G401 (cell line): ENCODE measurements at places on chromosomes 4 and X.
A peak's percentile ranks its signal among the peaks of the same experiment; 100 is the strongest.

DNA sequence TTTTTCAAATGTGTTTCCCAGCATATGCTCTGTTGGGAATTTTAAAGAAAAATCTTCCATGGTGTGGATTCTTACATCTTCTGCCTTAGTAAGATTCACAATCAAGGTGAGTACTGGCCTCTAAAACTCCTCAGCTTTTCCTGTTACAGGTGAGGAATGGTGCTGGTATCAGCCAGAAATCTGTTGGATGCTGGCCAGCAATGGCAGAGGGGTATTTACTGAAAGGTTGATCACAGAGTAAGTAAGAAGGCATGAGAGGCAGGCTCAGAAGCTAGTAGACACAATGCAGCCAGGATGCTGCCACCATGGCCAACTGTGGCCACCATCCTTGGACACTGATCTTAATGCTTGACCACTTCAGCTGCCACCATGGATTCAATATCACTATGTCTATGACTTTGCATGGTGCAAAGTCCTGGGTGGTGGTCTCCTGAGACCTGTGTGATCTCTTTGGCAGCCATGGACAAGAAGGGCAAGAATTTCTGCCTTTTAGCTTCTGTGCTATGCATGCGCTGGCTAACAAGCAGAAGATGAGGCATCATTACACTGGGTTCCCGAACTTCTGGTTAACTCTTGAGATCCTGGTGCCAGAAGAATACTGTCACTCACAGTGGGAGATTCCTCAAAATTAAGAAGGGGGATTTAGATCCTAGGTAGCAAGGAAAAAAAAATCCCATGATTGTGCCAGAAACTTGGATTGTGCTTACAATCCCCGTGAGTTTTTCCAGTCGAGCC lies 60.2 kb downstream of the CHRNA9 start:
- no peak for DNase-seq

- no peak for DNase-seq
Measured at GRCh38 chr4:7753271-7753670, 186.4 kb downstream of the AFAP1 start.

DNA sequence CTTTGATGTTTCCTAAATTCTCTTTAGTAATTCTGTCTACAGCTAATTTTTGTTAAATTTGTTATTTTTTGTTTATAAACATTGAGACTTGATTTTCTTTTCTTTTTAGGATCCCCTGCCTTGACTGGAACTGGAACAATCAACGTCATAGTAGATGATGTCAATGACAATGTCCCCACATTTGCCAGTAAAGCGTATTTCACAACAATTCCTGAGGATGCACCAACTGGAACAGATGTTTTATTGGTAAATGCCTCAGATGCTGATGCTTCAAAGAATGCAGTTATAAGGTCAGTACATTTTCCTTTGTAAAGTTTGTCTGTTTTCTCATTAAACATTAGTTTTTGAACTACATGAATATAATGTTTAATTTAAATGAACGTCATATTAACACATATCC lies 119.4 kb downstream of the FAT4 start:
- no peak for DNase-seq

- peak; percentile 4 for DNase-seq
Measured at GRCh38 chr4:128468123-128468989, 180.7 kb upstream of the PGRMC2 start.

- DNase-seq, result no peak
Measured at GRCh38 chrX:53316860-53317237, 35.5 kb upstream of the IQSEC2 start.

- DNase-seq, result peak; percentile 50
Measured at GRCh38 chr4:153248641-153249198, 44.5 kb downstream of the TRIM2 start.

DNA sequence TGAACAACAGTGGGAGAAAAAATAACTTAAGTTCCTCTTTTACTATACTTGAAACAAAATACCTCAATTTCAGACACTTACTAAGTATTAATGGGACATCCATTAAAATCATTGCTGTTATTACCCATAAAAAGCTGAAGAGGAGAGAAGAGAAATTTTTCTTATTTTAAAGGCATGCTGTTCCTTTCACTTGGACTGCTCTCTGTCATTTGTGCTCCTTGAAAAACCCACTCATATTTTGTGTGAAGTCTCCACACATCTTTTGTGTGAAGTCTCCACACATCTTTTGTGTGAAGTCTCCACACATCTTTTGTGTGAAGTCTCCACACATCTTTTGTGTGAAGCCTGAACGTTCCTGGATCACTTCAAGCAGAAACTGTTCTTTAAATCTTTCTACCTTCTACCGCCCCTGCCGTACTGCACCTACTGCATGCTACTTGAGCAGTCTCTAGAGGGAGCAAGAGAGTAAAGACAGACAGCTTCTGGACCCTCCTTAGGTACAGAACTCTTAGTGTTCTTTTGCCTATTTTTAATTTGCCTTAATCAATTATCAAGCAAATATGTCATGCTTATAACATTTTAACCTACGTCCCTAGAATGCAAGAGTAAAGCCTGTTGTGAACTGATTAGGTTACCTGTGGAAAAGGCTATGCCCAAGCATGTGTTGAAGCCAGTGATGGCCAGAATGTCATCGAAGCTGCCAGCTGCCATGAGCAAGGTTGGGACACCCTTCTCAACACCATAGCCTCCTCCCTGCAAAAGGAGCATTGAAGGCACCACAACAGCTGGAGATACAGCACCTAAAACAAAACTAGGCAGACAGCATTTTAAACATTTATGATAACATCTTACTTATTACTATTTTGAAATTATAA lies 27.1 kb upstream of the SLC9B1 start:
- peak; percentile 64 for DNase-seq

GRCh38 chr4:186755550-186756519 lies 32.2 kb upstream of the FAT1 start:
- no peak for DNase-seq

- DNase-seq, result no peak
Measured at GRCh38 chr4:88567591-88567990, 24.7 kb upstream of the HERC3 start.

DNA sequence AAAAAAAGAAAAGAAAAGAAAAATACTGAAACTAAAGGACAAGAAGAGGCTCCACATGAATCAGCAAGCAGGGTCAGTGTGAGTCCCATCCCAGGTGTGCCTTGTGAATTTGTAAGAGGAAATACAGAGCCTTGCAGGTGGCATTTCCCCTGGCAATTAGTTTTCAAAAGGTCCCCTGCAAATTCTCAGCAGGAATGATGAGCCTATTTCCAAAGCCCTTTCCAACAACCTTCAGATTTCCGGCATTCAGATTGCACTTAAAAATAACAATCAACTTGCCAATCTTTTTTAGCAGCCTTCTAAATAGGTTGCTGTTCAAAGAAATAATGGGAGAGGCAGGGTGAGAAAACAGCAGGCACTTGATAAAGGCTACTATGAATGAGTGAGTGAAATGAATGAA lies 66.4 kb upstream of the OR13H1 start:
- DNase-seq, result no peak

DNA sequence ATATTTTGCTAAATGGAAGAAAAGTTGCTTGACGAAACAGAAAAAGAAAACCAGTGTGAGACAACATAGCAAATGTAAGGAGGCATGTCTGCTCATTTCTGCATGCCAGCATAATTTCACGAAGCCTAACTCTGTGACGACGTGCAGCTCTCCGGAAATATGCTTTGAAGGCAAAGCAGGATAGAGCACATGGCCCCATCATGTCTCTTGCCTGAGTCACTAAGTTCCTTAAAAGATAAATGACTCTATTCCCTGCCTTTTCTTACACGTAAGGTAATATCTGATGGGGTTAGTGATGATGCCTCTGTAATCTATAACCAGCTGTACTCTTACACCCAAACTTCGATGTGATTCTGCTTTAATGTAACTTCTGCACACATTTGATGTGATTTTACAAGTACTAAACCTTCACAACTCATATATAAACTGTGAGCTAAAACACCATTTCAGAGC lies 64.5 kb downstream of the ANXA3 start:
- no peak for DNase-seq

GRCh38 chr4:79578606-79579005 lies 170.6 kb upstream of the GK2 start:
- no peak for DNase-seq

GRCh38 chrX:42955349-42955748 lies 177.4 kb upstream of the PPP1R2C start:
- no peak for DNase-seq

DNA sequence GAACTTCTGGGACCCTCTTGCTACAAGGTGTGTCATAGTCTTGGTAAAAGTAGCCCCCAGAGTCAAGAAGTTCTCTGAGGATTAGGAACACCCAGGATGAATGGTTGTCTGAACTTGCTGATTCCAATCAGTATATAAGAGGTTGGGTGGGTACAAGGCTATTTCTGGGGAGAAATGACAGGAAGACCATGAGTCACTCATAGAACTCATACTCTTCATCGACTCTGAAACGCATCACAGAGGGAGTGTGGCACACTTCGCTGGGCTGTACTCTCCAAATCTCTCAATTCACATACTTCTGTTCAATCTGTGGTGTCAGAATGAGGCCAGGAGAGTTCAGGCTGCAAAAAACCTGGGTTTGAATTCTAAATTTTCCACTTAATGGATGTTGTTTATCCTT lies 193.2 kb upstream of the LEF1 start:
- DNase-seq, result no peak

DNA sequence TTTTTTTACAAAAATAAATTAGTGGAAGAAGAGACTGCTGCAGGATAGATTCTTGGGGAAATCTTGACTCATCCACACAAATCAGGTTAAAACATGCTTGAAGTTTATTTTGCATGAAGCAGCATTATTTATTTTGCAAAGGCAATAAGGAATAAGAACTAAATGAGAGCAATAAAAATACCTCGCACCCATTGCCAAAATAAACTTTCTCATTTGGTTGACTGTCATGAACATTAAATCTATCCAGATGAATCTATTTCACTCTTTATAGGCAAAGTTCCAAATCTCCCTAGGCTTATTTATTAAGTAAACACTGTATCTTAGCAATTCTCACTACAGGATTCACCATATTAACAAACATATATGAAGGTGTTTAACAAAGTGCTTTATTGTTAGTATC lies 58.9 kb downstream of the HOPX start:
- DNase-seq, result no peak

- no peak for DNase-seq
Measured at GRCh38 chr4:56271131-56271530, 116.2 kb downstream of the AASDH start.

DNA sequence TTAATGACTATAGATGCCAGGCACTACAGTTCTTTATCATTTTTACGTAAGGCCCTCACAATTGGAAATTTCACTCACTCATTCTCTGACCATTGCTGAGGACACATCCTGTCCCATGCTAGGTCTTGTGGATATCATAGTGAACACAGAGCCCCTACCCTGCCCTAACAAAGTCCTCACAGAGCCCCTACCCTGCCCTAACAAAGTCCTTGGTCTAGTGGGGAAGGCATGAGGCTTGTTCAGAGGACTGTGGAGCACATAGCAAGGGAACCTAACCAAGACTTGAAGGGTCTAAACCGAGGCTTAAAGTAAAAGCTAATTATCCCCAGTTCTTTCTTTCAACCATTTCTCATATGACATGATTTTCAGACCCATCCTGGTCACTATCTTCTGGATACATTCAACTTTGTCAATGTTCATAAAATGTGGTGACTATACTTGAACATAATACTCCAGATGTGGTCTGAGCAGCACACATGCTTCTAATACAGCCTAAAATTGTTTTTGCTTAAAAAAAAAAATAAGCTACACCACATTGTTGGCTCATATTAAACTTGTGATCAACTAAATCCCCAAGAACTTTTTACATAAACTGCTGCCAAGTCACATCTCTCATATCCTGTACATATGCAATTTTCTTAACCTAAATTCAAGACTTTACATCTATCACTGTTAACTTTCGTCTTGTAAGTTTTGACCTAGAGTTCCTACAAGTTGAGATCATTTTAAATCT lies 77.0 kb downstream of the GPC3 start:
- DNase-seq, result no peak

DNA sequence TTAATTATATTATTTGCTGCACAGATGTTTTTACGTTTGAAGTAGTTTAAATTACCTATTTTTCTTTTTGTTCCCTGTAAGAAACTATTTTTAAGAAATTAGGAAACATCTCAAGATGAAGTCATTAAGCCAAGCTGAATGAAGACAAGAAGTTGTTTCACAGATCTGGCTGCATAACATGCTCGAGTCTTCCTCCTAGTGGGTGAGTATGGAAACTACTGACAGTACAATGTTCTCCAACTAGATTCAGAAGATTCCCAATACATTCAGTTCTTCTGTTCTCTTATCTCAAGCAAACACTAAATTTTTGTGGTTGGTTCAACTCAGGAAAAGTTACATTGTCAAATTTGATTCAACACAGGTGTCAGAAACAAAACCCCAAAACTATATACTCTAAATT lies 256.8 kb upstream of the VCX start:
- peak; percentile 5 for DNase-seq

DNA sequence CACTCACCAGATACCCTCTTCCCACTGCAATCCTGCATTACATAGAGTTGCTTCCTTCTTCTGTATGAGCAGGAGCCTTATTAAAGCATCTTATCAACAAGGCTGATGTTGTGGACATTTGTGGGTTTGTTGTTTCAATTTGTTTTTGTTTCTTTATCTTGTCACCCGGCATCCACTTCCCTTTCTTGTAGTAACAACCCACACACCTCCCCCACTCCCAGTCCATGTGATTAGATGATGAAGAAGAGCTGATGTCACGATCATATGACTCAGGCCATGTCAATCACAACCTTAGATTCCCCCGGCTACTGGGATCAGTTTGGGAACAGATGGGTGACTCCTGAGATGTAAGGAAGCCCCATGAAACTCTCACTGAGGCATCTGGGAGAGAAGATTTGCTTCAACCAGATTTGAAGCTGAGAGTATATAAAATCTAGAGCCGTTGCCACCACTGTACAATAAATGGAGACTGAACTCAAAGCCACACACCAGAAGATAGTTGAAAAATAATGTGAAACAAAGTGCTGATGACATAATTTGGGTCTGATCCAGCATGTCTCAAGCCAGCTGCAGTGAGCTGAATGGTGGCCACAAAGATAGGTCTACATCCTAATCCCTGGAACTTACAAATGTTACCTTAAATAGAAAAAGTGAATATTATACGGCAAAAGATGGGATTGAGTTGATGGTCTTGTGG lies 34.1 kb upstream of the SRD5A3 start:
- DNase-seq, result no peak

GRCh38 chrX:1451661-1452515 lies 821 bp downstream of the ASMTL start:
- no peak for DNase-seq

GRCh38 chr4:45186249-45186648 lies 459.9 kb upstream of the GNPDA2 start:
- DNase-seq, result no peak

DNA sequence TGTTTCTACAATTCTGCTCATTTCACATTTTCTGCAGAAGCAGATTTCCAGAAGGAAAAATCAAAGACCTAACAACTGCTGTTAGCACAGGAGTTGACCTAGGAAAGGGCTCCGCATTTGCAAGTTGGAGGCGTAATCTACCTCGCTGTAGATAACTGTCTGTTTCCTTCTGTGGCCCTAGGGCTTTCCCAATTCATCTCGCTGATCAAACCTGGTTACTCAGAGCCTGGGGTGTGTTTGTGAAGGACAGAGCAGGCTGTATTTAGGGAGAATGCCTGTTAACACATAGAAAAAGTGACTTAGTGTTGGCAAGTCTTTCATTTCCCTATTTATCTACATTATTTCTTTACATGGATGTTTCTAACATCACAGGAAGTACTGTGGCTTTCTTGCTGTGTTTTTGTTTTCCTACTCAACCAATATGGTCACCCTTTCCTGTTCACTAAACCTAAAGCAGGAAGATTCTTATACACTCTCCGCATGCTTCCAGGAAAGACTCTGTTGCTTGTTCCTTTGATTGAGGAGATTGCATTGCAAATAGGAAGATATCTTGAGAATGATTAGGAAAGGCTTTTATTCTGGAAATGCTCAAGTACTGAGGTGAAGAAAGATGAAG lies 40.5 kb downstream of the AGA start:
- DNase-seq, result no peak

- DNase-seq, result no peak
Measured at GRCh38 chrX:112867570-112867969, 26.9 kb upstream of the AMOT start.
